Fibroblast of lung (primary cell): ENCODE measurements at places on chromosomes 3 and 15. TPM values are rescaled to one million over a fixed set of nuclear protein-coding genes. Genes with fewer than 3 reads are reported as not detected.

The CAND2 gene
- 1.6 and 2.5 TPM in 2 replicates for polyA plus RNA-seq

The SOX2 gene
- not detected in 2 replicates for polyA plus RNA-seq

The ERC2 gene
- polyA plus RNA-seq: 0.14 and 0.25 TPM in 2 replicates

The CTXN2 gene
- polyA plus RNA-seq: not detected in 2 replicates

The IL16 gene
- 0.96 and 1.3 TPM in 2 replicates for polyA plus RNA-seq

The GCNT3 gene
- 0.11 and 0.16 TPM in 2 replicates for polyA plus RNA-seq

The SLC22A14 gene
- 0.05 TPM in 1 of 2 replicates, not detected in the other for polyA plus RNA-seq

The GABRB3 gene
- polyA plus RNA-seq: 0.72 and 1.1 TPM in 2 replicates

The MPI gene
- polyA plus RNA-seq: 65.0 and 65.5 TPM in 2 replicates

The SEMA3B gene
- 17.6 and 23.5 TPM in 2 replicates for polyA plus RNA-seq

The PRKCI gene
- 39.3 and 68.7 TPM in 2 replicates for polyA plus RNA-seq

The TEX55 gene
- not detected in 2 replicates for polyA plus RNA-seq

The ZNF619 gene
- polyA plus RNA-seq: 3.2 and 4.2 TPM in 2 replicates

The TMEM207 gene
- polyA plus RNA-seq: not detected in 2 replicates

The PTH1R gene
- polyA plus RNA-seq: 0.06 and 0.67 TPM in 2 replicates

The CLDN16 gene
- polyA plus RNA-seq: 0.08 and 0.10 TPM in 2 replicates

The ZNF662 gene
- 0.69 and 1.2 TPM in 2 replicates for polyA plus RNA-seq

The MYO5A gene
- 32.9 and 55.8 TPM in 2 replicates for polyA plus RNA-seq

The ROBO1 gene
- polyA plus RNA-seq: 51.2 and 53.8 TPM in 2 replicates

The MRPL46 gene
- polyA plus RNA-seq: 21.4 and 27.0 TPM in 2 replicates

The ITIH1 gene
- not detected in 2 replicates for polyA plus RNA-seq

The CHRM5 gene
- 0.01 and 0.03 TPM in 2 replicates for polyA plus RNA-seq

The RETNLB gene
- polyA plus RNA-seq: not detected in 2 replicates

The HIGD1A gene
- polyA plus RNA-seq: 245 and 257 TPM in 2 replicates

The LMOD3 gene
- 0.20 TPM in 2 replicates for polyA plus RNA-seq

The STAB1 gene
- 0.03 and 0.09 TPM in 2 replicates for polyA plus RNA-seq

The XCR1 gene
- polyA plus RNA-seq: 0.01 and 0.02 TPM in 2 replicates

The GATM gene
- polyA plus RNA-seq: 0.07 and 0.14 TPM in 2 replicates

The ESYT3 gene
- polyA plus RNA-seq: 0.11 TPM in 1 of 2 replicates, not detected in the other
